ENCODE measurements at places on chromosomes 7 and 10.

GRCh38 chr7:114823290-114823689 is 98.6 kb upstream of the MDFIC start:
- DNase-seq: no peak

- DNase-seq: no peak
These were observed 64.8 kb downstream of the SORBS1 start for GRCh38 chr10:95496246-95496911.

DNA sequence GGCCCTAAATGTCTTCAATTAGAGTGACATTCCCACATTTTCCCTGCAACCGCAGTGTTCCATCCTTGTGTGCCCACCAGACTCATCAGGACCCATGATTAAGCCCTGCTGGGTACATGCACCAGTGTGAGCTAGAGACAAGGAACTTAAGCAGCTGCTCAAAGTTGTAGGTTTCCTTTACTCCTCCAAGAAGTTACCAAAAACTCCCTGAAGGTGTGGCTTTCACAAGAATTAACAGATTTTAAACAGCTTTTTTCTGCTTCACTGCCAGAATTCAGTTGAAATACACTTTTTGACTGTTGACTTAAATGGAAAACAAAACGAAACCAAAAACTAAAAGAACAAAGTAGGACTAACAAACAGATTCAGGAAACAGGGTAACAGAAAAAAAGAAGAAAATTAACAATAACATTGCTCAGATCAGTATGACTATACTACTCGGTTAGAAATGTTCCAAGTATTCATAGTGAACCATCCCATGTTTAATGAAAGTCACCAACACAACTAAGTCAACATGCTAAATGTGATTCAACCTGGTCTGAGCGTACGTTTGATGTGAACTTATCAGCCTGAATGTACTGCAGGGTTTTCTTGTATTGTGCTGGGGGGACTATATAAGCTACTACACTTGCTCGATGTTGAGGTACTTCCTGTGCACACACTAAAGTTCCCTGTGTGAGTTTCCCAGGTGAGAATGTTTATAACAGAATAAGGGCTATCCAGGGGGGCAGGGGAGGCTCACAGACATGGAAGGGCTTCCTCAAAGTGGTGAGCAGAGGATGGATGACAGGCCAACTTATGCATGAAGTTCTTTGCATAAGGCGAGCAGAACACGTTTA is 22.2 kb downstream of the SLC37A3 start:
- peak; percentile 40 for DNase-seq

GRCh38 chr7:151808400-151809145 is 68.3 kb downstream of the PRKAG2 start:
- DNase-seq: no peak

GRCh38 chr10:121608469-121609190 is 10.4 kb upstream of the FGFR2 start:
- DNase-seq: peak; percentile 3
